ENCODE measurements at places on chromosomes 3 and 15.

- no peak for DNase-seq
These were observed 39.9 kb upstream of the MB21D2 start for GRCh38 chr3:192957441-192958021.

DNA sequence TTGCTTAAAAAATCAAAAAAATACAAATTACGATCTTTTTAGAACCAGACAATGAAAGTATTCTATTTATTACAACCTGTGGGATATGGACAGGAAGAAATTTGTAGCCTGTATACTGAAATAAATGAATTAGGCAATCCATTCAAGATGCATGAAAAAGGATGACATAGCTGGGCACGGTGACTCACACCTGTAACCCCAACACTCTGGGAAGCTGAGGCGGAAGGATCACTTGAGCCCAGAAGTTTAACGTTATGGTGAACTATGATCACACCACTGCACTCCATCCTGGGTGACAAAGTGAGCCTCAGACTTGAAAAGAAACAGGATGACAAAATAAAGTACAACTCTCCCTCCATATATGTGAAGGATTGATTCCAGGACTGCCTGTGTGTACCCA, 74.1 kb downstream of the MSL2 start:
- no peak for DNase-seq

DNA sequence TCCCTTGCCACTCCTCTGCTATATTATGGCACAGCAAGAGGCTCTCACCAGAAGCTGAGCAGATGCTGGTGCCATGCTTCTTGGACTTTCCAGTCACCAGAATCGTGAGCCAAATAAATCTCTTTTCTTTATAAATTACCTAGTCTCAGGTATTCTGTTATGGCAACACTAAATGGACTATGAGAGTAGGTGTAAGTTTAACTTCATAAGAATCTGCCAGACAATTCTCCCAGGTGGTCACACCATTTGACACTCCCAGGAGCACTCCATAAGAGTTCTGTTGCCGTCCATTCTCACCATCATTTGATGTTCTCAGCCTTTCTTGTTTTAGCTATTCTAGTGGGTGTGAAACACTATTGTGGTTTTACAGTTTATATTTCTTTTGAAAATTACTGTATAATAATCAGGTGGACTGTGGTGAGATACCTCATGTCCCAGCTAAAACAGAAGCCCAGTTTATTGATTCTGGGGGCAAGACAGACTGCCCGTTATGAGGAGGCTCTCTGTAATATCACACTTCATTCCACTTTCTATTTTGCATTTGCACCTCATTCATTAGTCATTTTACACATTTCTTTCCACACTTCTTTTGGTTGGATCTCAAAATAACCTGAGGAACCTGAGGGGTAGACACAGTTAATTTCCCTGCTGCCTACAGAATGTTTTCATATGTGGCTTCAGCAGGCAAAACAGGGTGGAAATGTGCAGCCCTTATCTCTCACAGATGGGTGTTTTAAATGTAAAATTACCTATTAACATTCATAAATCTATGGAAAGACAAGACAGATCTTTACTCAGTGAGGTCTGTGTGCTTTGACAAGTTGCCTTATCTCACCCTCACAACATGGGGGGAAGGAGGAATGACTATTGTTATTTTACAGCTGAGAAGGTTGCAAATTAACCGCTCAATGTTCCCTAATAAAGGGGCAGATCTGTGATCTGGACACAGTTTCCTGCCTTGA, 42.1 kb downstream of the CDCP1 start:
- peak; percentile 89 for DNase-seq

DNA sequence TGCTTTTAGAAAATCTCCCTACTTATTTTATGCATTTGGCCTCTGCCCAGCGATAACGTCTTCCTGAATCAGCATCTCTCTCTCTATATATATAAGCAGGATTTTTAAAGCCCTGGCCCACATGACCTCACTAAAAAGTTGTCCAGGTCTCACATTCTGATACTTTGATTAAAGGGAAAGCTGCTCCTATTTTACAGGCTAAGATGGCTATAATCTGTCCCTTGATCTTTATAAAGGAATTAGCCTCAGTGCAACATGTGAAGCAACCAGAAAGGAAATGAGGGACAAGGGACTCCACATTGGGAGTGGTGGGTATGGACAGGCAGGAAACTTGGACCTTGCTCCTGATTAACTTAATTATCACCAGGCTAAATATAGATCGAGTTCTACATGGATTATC, 25.6 kb upstream of the MUC13 start:
- no peak for DNase-seq

DNA sequence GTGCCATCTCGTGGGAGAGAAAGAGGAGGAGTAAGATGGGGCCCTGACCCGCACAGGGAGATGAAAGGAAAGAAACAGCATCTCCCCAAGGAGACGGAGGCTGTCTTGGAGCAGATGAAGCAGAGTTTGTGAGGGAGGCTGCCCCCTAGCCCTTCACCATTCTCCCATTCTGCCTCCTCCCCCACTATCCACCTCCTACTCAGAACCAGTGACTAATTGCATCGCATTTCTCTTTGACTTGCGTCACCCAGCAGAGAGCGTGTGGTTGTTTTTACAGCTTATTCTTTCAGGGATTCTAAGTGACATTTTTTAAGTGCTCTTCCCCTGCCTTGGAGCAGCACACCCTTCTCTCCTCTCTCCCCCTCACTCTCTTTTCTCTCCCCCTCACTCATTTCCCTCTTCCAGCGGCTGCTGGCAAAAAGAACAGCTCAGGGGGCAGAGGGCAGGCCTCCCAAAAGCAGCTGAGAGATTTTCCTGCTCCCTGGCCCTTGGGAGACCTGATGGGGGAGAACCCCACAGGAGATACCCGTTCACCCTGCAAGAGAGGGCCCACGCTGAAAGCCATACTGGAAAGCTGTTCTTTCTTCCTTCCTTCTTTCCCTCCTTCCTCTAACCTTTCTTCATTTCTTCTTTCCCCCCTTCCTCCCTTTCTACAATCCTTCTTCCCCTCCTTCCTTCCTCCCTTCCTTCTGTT, 91.8 kb downstream of the MRPL46 start:
- no peak for DNase-seq

- DNase-seq = no peak
These were observed 89.5 kb downstream of the ZMAT3 start for GRCh38 chr3:178982137-178982536.

- no peak for DNase-seq
These were observed 316.8 kb upstream of the ATP10A start for GRCh38 chr15:26179906-26180305.

DNA sequence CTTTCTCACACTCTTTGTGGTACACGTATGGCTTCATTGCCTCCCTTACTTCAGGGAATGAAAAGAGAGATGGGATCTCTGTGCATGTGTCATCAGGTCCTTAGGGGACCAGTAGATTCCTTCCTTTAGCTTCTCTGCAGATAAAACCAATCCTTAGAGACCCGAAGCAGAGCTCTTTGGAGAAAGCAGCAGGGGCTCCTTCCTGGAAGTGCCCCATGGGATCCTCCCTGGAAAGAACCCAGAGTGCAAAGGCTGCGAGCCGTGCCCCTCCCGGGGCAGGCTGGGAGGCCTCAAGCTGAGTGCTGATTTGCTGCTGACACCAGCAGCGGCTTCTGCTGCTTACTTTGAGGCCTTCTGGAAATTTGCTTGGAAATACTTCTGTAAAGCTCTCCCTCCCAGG, 328.6 kb upstream of the RGMA start:
- no peak for DNase-seq

DNA sequence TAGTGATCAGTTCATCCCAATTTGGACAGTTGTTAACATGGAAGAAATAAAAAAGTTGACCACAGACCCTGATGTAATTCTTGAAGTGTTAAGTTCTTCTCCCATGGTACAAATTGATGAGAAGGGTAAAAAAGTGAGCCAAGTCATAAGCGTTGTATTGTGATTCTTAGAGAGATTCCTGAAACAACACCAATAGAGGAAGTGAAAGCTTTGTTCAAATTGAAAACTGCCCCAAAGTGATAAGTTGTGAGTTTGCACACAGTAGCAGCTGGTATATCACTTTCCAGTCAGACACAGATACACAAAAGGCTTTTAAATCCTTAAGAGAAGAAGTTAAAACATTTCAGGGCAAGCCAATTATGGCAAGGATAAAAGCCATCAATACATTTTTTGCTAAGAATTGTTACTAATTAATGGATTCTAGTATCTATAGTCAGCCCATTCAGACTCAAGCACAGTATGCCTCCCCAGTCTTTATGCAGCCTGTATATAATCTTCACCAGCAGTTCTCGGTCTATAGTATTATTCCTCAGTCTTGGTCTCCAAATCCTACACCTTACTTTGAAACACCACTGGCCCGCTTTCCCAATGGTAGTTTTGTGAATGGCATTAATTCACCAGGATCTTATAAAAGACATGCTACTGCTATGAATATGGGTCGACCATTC, 38.2 kb downstream of the CDIN1 start:
- DNase-seq = no peak

DNA sequence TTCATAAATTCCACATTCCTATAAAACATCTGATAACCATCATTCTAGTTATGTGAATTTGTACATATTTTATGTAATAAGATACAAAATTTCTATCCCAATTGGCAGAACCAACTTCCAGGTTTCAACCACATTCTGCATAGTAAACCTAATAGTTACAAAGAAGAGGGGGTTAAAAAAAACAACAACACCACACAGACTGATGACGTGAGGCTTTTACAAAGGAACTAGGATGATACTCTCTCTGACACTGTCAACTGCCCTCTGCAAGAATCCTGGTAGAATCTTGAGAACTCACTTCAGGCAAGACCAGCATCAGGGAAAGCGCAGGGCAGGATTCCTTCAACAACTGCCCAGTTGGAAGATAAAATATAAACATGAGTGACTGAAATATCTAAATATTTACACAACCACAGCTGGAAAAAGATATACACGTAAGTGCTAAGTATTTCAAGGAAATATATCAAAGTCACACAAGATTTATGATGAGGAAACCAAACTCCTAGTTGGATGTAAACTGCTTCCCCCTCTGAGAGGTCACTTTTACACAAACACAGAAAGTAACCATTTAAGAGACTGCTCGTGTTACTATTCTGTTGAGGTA, 816.4 kb downstream of the ROBO1 start:
- no peak for DNase-seq

- DNase-seq = no peak
These were observed 2.7 kb upstream of the AMOTL2 start for GRCh38 chr3:134376786-134377426.

DNA sequence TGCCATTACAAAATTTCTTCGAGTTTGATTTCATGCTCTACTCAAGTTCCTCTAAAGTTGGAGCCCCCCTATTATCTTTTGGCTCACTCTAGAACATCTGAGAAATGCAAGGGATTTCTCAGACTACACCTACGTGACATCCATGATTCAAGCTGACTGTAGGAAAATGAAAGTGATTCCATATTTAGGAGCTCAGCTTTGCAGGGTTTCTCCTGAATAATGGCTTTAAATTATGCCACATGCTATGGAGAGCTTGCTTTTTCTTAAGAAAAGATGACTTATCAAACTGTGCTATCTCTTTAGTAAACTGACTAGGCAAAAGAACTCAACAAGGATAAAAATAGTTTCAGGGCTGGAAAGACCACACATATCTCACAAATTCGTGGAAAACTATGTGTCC, 292.1 kb downstream of the LSAMP start:
- DNase-seq = no peak

DNA sequence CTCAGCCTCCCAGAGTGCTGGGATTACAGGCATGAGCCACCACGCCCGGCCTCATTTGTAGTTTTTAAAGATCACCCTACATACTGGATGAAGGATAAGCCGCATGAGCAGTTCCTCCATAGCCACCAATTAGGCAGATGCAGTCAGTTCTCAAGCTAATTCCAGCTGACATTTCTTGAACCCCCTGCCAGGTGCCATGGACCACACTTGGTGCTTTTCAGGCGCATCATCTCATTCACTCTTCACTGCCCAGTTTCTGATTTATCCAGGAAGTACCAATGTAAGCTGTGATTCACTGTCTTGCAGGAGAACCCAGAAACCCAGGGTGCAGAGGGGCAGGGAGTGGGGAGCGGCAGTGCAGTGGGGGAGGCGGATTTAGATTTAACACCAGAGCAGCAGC, 56.5 kb upstream of the RASA2 start:
- no peak for DNase-seq

DNA sequence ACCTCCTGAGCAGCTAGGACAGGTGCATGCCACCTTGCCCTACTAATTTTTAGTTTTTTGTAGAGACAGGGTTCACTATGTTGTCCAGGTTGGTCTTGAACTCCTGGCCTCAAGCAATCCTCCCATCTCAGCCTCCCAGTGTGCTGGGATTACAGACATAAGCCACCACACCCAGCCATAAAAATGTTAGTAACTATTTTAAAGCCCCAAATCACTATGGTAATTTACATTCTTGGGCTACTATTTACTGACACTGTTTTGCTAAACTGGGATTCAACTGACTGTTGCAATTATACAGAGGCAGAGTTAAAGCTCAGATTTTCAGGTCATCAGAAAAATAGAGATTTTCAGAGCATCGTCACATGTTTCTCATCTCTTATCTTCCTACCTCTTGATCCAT, 258.6 kb downstream of the FEZF2 start:
- DNase-seq = no peak

- no peak for DNase-seq
These were observed 58.9 kb upstream of the DAZL start for GRCh38 chr3:16663854-16664712.

GRCh38 chr3:55486101-55486856, 827 bp downstream of the WNT5A start:
- no peak for DNase-seq

DNA sequence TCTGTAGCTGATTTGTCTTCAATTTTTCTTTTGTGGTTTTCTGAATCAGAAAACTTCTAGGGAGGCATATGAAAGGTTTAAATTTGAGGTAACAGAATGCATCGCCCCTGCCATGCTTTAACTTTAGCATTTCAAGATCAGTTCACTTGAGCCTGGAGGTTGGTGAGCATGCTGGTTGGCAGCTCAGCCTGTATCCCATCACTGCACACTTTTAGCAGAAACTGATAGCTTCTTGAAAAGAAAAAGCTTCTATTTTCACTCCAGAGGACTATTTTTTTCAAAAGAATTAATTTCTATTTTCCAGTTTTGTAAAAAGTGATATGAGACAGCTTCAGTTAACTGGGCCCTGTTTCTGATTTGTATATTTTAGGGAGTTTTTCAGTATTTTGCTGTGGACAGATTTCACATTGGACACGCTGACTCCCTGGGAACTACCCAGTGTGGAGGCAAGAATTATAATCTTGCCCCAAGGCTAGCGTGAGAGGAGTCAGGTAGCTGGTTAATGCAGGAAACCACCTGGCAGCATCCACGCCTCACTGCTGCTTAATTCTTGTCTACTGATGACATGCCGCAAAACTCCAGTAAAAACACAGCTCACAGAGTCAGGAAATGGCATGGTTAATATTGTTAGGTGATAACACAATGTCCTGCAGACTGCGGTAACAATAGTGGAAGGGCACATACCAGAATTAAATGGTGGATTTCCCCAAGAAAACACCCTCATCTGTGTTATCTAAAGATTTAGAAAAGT, 71.4 kb downstream of the DUT start:
- no peak for DNase-seq

DNA sequence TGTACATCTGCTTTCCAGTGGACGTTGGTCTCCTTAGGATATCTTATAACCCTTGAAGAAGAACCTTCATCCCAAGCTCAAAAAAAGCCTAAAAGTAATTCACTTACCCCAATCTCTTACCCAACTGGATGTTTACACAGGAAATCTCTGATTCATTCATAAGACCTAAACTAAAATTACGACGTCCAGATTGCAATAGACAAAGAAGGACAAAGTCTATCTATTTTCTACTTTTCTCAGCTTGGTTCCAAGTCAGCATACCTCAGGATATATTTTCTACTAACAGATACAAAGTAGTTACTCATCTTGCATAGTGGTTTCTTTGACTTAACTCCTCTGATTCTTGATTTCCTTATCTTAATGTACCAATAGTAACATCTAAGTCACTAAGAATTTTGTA, 669.9 kb downstream of the OTOL1 start:
- DNase-seq = no peak

GRCh38 chr3:74347563-74348268, 266.7 kb downstream of the CNTN3 start:
- DNase-seq = no peak
